HS-5 (cell line): ENCODE measurements at places on chromosomes 4 and X.

- no peak for DNase-seq
Measured at GRCh38 chr4:77820649-77821561, 1.7 kb upstream of the CNOT6L start.

GRCh38 chr4:156228676-156229075 is 275.0 kb upstream of the CTSO start:
- no peak for DNase-seq

DNA sequence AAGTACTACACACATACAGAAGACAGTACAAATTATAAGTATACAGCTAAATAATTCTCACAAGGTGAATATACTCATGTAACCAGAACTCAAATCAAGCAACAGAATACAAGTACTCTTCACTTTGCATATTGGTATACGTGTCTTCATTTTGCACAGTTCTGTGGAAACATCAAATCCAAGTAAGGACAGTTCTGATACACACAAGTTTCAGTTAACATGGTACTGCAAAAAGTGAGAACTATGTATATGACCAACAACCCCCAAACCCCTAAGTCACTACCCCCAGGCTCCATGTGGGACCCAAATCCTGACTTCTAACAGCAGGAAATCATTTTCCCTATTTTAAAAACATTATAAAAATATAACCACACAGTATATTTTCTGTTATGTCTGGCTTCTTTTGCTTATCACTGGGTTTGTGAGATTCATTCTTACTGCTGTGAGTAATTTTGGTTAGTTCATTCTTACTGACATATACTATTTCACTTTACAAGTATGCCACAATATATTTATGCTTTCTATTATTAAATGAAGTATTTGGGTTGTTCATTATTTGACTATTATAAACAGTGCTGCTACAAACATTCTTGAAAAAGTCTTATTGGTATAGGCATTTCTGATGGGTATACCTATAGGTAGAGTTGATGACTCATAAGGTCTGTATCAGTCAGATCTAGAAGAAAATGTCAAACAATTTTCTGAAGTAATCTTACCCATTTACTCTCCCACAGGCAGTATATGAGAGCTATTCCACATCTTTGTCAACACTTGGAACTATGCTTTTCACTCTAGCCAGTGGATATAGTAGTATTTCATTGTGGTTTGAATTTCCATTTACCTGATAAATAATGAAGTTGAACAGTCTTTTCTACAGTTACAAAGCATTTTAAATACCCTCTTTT is 47.0 kb downstream of the SCLT1 start:
- no peak for DNase-seq

GRCh38 chr4:98996056-98996764 is 689 bp downstream of the METAP1 start:
- peak; percentile 9 for DNase-seq

- DNase-seq: no peak
Measured at GRCh38 chr4:97812768-97813167, 330.5 kb downstream of the STPG2 start.

- no peak for DNase-seq
Measured at GRCh38 chr4:15725608-15726007, 22.7 kb downstream of the BST1 start.

DNA sequence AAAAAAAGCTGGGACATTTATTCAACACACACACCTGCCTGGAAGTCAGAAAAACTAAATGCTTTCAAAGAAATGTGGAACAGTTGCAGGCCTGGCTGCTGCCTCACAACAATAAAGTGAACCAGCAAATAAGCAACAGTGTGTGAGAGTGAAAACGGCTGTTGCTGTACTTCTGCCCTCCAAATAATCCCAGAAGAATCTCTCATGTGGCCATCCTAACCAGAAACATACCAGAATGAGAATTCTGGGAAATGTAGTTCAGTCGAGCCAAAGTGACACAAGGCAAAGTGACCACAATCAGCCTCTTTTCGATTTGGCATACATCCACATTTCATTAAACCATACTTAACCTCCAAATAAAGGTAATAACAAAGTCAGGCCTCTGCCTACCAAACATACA is 204.5 kb downstream of the SLC7A11 start:
- DNase-seq: no peak

- DNase-seq: no peak
Measured at GRCh38 chr4:92254767-92255442, 48.9 kb upstream of the GRID2 start.

DNA sequence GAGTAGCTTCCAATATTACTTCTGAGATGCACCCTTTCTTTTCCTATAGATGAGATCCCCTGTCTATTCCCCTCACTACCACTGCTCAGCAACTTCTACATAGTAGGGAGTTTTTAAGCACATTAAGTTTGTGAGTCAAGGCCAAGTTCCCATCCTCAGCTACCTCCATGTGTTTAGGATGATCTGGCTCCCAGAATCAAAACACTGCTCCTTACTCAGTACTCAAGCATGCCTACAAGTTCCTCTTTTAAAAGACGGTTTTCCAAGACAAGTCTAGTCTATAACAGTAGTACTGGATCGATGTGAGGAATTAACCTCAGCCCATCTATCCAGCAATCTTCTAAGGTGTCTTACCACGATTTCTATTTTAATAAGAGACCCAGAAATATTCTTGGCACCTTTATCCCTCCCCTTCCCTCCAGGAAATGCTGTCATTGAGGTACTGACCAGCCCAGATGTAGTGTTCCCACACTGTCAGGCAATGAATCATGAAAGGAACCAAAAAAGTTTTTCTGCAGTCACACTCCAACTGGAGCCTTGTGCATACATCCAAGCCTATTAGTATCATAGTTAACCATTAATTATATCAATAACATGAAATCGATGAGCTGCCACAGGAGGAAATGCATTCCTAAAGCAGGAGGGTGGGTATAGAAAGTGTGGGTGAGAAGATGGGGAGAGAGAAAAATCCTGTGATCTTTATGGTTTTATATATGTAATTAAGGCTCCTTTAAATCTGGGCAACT is 29.6 kb downstream of the AREG start:
- peak; percentile 22 for DNase-seq

DNA sequence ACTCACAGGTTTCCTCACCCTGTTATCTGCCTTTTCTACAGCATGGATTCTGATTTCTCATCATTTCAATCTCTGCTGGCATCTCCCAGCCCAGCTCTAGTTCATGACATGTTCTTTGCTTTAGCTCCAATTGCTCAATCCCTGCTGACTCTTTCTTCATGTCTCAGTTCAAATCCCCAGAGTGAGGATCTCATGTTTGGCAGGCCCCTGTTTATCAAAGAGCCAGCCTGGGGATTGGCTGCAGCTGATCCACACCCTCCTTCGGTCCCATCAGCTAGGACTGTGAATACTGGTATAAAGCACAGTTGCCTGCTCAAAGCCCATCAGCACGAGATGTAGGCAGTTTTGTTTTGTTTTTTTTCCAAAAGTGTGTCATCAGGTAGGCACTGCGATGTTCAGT is 14.4 kb upstream of the CC2D2A start:
- no peak for DNase-seq

DNA sequence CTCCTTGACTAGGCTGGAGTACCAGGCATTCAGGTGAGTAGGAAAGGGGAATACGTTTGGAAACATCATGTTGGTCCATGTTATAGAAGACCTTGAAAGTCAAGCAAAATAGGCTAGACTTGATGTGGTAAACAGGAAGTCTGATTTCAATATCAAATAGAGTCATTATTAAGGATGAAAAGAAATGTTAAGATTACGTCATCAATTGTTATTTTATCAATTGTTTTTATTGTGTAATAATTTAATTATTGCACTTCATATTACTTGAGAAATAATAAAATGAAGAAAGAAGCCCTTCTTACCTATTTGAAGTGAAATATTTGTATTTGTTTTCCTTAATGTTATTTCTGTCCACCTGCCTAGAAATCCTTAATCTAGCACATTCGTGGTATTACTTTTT is 361.0 kb upstream of the HAND2 start:
- no peak for DNase-seq

- no peak for DNase-seq
Measured at GRCh38 chr4:98710831-98711230, 52.4 kb upstream of the TSPAN5 start.

- DNase-seq: peak; percentile 96
Measured at GRCh38 chr4:179110356-179110755, 1668.1 kb upstream of the AGA start.

DNA sequence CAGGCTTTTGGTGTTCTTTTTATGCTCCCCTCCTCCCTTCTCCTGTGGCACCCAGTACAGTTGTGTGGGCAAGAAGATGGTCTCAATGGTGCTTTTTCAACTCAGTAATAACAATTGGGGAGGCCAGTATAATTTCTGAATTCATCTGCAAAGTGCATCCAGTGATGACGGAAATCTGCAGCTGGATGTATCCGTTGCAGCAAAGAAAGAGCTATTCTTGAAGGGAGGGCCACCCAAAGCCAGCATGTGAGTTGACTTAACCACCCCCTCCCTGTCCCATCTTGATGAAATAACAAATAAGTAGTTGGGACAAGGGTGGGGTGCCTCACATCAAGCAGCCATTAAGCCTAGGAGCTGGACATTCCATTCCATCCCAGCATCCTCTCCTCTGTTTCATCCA is 30.7 kb downstream of the TSC22D3 start:
- DNase-seq: no peak

GRCh38 chrX:68940601-68941000 is 111.8 kb downstream of the EFNB1 start:
- no peak for DNase-seq

DNA sequence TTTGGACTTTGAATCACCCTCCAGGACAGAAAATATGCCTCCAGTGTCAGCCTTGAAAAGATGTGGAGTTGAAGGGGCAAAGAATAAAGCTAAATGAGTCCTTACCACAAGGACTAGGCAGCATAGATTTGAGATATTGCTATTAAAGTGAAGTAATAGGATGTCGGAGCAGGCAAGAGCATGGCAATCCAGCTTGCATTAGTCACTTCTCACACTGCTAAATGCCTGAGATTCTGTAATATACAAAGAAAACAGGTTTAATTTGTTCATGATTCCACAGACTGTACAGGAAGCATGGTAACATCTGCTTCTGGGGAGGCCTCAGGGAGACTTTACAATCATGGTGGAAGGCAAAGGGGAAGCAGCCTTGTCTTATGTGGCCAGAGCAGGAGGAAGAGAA is 109.8 kb upstream of the PCDH7 start:
- DNase-seq: no peak

GRCh38 chr4:55173580-55173979 is 48.2 kb upstream of the KDR start:
- no peak for DNase-seq
